ENCODE measurements at places on chromosomes 3 and 15. TPM values are rescaled to one million over a fixed set of nuclear protein-coding genes. Genes with fewer than 3 reads are reported as not detected.

The VWA5B2 gene
- total RNA-seq, result 0.44 TPM

The SNRPN gene
- total RNA-seq, result 879 TPM

The SNX22 gene
- 6.1 TPM for total RNA-seq

The MED12L gene
- 22.3 TPM for total RNA-seq

The SPRED1 gene
- total RNA-seq, result 35.9 TPM

The SLTM gene
- 106 TPM for total RNA-seq

The GOLGA8M gene
- total RNA-seq, result 0.39 TPM

The ZNF620 gene
- 17.2 TPM for total RNA-seq

The RTP4 gene
- total RNA-seq, result not detected

The CIB1 gene
- total RNA-seq, result 29.6 TPM

The FSIP1 gene
- total RNA-seq, result 0.60 TPM

The TMEM45A gene
- 6.6 TPM for total RNA-seq

GRCh38 chr3:73669260-73669659, 44.5 kb upstream of the PDZRN3 start:
- no peak for DNase-seq

GRCh38 chr3:111252779-111253178, 181.2 kb downstream of the NECTIN3 start:
- DNase-seq, result no peak

DNA sequence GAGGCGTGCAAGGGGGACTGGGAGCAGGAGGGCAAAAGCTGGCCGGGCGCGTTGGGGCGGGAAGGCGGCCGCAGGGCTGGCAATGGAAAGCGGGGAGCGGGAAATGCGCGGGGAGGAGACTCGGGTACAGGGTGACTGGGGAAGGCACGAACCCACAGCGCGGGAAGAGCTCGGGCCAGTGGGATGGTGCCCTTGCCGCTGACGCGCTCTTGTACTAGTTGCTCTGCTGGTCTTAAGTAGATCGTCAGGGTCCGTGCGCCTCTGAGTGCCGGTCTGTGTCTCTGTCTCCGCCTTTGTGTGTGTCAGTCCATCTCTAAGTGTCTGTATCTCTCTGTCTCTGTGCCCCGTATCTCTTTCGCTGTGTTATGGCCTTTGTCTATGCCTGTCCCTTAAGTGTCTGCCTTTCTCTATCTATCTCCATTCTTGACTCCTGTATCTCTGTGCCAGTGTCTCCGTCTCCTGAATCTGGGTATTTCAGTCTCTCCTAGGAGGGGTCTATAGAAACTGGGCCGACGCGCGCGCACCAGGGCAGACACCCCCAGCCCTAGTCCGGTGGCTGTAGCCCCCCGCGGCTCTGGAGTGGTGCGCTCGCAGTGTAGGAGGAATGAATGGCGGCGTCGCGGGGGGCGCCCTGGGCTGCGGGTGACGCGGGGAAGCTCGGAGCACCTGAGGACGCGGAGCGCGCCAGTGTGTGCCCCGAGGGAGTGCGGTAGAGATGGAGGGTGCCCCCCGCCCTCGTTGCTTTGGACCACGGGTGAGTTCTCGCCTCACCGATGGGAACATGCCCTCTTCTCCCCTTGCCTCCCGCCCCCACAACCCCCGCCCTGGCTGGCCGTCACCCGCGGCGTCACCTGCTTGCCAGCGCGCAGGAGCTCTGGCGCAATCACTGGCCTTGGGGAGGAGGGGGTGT, 756 bp upstream of the CAMK2N2 start:
- DNase-seq, result peak; percentile 36

DNA sequence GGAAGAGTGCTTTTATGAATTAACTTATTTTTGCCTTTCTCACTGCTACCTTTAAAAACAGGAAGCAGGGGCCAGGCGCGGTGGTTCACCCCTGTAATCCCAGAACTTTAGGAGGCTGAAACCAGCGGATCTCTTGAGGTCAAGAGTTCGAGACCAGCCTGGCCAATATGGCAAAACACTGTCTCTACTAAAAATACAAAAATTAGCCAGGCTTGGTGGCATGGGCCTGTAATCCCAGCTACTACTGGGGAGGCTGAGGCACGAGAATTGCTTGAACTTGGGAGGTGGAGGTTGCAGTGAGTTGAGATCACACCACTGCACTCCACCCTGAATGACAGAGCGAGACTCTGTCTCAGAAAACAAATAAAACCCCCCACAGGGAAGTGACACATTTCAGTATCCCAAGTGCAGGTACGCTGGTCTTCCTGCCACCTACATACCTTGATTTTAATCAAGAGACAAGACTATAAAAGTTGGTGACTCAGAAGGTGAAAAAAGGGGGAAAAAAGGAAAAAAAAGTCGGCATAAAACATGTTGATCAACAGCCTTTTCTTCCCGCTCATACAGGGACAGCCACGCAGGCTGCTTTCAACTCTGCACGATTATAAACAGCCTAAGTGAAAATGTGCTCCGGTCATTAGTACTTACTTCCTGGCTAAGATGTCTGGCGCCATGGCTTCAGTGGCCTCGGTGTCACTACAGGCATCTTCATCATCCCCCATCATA, 18.8 kb downstream of the PPP1R2 start:
- DNase-seq, result no peak

DNA sequence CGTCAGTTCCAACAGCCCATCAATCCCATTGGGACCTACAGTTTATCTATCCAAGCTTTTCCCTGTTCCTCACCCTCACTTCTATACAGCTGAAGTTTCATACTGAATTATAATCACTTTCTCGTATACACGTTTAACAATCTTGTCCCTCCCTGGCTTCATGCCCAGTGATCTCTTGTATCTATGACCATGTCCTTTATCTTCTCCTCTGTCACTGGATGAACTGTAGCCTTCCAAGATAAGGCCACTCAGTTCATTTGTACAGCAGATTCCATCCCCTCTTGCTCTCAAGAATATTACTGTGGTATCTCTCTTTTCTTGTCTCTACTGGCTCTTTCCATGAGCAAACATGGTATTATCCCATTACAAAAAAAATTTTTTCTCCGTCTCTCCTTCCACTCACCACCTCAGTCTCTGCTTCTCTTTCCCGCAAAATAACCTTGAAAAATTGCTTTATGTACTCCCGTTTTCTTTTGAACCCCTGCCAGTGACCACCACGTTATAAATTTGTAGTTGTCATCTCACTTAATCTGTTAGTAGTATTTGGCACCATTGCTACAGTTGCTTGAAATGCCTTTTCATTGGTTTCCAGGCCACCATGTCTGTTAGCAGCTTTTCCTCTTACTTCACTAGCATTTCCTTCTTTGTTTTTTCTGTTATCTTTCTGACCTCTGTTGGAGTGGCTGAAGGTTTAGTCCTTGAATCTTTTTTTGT, 9.4 kb downstream of the CTNNB1 start:
- DNase-seq, result no peak

- DNase-seq, result no peak
These were observed 348.7 kb downstream of the TBL1XR1 start for GRCh38 chr3:176848431-176849214.

GRCh38 chr15:89448825-89449224, 47.6 kb downstream of the RHCG start:
- DNase-seq, result no peak

GRCh38 chr3:151091685-151092345, 6.4 kb downstream of the MED12L start:
- no peak for DNase-seq

DNA sequence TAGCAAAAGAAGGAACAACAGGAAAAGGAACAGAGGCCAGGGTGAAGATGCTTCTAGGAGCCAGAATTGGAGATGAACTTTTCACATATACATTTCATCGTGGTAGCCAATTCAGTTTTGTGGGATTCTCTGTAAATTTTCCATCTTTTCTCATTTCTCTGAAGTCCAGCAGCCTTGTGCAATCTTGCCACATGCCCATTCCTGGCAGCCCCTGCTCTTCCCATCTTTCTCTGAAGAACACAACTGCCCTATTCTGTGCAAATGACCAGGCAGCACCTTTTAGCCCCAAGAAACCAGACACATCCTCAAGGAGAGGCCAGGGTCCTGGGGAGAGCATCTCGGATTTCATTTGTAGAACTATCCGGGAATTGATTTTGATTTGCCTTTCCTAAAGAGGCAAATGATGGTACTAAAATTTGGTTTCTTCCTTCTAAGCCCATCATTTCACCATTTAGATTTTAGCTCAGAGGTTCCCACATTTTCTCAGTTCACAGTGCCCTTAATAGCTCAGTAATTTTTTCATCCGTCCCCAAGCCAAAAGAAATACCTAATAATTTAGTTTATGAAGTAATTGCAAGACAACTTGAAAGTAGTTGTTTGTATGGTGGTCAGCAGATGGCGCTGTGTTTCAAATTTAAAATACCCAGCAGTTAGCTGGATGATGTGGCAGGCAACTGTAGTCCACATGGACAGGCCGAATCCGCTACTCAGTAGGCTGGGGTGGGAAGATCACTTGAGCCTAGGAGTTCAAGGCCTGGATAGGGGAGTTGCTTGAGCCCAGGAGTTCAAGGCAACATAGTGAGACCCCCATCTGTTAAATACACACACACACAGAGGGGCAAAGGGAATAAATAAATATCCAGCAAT, 61.3 kb upstream of the ACKR4 start:
- DNase-seq, result peak; percentile 63

DNA sequence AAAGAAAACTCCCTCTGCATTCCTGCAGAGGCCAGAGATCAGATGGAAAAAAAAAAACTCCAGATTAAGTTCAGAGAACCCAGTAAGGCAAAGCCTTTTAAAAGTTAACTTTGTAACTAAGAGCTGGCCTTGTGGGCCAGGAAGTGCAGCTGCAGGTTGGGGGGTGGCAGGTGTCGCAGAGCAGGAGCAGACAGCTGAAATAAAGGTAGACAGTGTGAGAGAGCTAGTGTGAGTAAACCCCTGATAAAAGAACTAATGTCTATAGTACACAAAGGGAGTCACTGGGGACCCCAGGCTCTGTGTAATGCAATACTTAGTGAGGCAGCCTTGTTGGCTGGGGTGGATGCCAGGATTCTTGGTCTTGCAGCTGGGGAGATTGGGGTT, 42.1 kb downstream of the PPCDC start:
- no peak for DNase-seq

- DNase-seq, result no peak
These were observed 204.3 kb downstream of the ZBTB20 start for GRCh38 chr3:114942773-114943172.

DNA sequence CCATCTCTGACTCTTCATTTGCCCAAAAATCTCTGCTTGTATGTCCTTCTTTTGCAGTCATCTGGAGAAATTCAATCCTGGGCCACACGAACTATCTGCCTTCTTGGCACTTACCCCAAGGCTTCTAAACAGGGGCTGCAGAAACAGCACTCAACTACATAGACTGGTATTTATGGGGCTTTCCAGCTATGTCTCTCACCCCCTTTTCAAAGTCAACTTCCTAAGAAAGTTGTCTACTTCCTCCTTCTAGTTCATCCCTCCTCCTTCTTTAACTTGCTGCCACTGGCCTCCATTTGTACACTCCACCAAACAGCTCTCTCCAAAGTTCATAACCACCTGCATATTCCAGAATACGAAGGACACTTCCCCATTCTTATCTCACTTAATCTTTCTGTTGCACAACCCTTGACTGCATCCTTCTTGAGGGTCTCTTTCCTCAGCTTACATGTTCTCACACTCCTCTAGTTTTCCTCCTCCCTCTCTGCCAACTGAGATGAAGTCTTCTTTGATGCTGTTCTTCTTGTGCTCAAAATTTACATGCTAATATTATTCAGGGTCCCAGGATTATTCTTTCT, 55.2 kb downstream of the PLD1 start:
- DNase-seq, result no peak

Measured in WTC11 (cell line).